ENCODE measurements at places on chromosomes 13 and 19.

DNA sequence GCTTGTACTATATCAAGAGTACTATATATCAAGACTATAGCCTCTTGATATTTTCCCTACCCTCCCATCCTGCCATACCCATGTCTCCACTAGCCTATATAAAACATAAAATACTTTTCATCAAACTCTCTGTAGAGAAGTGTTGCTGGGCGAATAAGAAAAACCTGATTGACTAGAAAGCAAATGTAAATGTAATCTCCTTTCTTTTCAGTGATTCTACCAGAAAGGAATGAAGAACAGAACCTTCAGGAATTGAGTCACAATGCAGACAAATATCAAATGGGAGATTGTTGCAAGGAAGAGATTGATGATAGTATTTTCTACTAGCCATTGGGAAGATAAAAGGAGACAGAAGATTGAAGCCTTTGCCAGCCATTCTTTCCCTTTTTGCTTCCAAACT lies 89.2 kb downstream of the KCNRG start:
- DNase-seq = no peak

GRCh38 chr13:24274452-24275021 lies 34.8 kb upstream of the C1QTNF9 start:
- no peak for DNase-seq

- no peak for DNase-seq
These were observed 626 bp upstream of the ATP5F1D start for GRCh38 chr19:1240925-1241324.

DNA sequence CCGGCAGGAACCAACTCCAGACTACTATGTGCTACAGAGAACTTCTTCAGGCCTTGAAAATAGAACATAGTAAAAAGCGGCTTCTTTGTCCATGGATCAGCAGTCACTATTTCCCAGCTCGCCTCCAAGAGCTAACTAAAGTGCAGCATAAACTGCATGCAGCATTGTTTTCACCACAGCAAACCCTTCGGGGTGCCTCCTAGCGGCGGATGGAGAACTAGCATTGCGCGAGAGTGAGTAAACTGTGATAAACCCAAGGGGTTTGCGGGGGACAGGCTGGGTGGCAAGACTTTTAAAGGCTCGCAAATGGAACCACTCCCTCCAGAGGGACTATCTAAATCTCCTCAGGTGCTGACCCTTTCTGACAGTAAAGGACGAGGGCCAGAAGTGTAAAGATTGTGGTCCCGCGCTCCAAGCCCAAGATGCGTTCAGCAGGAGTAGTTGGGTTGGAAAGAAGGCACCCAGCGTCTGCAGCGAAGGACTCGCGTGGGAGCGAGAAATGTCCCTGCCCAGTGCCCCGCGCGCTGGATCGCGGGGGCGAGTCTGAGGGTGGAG lies 21.5 kb upstream of the SGCG start:
- no peak for DNase-seq

DNA sequence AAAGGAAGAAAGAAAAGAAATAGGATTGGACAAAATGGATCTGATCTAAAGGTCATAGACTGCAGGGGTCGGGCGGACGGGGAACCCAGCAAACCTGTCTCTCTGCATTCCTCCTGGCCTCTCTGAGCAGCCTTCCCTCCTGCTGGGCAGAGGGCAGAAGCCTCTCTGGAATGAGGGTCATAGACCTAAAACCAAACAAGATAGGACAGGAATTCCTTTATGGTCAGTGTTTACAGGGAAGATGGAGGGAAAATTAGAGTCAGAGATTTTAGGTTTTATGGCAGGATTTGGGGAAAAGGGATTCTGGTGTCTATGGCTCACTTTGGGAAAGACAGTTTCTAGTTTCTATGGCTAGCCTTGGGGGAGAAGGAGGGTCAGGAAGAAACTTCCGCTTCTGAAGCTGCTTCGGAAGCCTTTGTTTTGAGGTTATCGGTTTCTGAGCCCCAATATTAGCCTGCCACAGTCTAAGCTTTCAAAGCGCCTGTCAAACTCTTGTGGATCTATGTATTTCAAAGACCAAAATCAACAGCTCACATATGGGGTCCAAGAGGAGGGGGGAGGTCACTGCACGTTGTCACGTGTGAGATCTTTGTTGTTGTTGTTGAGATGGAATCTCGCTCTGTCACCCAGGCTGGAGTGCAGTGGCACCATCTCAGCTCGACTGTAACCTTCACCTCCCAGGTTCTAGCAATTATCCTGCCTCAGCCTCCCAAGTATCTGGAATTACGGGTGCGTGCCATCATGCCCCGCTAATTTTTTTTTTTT lies 18.9 kb upstream of the DPRX start:
- no peak for DNase-seq

- DNase-seq = no peak
These were observed 277.9 kb downstream of the RBM26 start for GRCh38 chr13:79128158-79128557.

DNA sequence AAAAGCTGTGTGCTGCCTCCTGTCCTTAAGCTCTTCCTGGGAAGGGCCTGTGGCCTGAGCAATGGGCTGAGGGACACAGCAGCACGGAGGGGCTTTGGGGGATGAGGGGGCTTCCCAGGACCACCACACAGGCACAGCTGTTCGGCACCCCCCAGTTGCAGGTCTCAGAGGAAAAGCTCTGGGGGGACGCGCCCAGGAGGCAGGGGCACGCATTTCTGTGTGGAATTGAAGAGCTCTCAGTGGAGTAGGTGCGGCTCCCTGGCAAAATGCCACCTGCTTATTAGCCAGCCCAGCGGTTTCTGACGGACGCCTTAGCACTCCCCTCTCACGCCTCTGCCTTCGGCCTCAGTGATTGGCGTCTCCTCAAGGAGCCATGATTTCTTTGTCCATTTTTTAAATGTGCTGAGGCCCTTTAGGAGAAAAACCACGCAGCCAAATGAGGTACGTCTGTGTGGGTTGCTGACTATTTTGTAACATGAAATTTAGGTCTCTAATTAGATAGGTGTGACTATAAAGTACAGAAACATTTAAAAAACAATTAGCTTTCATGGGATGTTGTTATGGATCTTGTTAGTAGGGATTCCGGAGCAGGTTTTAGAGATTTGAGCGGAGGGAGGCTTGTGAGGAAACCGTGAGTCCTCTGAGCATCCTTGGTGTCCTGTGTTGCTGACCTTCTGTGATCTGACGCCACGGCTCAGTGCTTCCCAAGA lies 4.0 kb downstream of the MCF2L start:
- no peak for DNase-seq

All from cortex of kidney (tissue), 1 donor.